ENCODE measurements at places on chromosomes 2 and 18. TPM values are rescaled to one million over a fixed set of nuclear protein-coding genes. Genes with fewer than 3 reads are reported as not detected.

DNA sequence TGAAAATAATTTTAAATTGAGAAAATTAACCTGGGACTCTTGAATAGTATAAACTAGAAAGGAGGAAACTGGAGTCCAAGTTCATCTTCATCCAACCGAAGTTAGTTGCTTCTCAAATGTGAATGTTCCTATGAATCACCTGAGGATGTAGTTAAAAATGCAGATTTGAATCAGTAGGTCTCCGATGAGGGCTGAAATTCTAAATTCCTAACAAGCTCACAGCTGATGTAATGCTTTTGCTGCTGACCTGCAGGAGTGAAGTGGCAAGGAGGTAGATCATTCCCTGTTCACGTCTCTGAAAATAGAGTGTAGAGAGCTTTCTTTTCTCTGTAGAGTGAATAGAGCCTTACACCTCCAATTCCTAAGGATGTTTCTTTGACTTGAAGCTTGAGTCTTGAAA lies 685.5 kb downstream of the CPS1 start:
- no peak for DNase-seq

DNA sequence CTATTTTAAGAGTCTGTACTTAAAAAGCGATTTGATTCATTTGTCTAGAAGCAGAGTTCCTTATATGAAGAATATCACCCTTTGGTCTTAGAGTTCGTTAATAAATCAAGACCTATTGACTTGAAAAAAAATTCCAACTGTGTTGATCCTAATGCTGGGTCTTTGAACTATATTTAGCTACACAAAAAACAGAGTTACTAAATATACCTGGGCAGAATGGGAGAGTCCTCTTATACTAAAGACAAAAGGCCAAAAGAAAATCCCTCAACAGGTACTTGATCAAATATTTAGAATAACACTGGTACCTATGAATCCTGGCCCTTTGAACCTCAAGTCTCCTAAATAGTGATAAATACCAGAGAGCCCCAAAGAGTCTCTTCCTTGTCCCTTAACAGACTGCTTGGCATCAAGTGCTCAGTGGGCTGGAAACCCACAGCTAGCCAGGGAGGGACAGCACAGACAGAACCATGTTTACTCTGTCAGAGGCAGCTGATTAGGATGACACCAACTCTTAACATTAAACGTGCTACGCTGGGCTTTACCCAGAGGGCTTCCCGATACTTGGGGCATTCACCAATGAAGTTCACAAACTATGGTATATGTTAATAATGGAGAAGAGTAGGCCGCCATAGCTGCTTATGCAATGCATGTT lies 95.1 kb downstream of the FIGN start:
- no peak for DNase-seq

DNA sequence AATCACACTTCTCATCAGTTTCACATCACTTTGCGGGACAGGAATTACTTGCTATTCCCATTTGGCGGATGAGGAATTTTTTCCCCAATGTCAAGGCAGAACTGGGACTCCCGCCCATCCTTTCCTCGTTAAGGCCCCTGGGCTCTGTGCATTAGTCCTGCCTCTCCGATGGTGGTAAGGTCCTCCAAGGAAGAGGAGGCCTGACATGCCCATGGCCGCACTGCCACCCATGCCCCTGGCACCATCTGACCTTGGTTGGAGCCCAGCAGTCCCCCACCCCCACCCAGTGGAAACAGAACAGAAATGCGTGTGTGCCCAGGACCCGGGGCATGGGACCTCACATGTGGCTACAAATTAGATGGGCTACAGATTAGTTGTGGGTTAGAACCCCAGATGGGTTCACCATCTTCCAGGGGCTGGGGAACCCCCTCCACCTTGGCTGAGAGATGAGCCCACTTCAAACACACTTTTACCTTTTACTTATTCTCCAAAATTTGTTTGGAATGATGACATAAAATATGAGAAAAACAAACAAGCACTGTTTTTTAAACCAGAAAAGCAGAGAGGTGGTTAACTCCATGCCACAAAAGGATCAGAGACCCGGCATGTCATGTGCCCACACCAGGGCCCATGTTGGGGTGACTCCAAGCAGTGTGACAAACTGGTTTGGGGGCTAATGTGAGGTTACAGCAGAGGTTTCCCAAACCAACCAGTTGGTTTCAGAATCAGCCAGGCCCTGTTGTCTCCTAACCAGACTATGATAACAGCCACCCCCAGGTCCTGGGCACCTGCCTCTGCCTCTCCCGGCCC lies 11.0 kb upstream of the DUSP2 start:
- DNase-seq: no peak

DNA sequence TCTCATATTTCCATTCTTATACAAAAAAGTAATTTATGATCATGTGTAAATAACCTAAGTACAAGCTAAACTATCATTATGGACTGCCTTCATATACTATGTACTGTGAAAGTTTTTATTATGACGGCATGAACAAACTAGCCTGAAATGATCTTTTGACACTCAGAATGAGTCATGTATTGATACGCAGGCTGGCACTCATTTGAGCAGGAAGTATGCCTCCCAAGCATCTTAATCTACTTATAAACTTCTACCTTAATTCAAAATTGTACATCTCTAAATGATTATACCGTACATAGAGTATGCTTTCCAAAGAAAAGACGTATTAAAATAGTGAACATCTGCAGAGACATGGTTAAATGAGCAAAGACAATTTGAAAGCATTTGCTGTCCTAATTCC lies 207.1 kb upstream of the SPOPL start:
- no peak for DNase-seq

GRCh38 chr2:224217962-224218347 lies 178.9 kb upstream of the SERPINE2 start:
- DNase-seq: peak; percentile 28

DNA sequence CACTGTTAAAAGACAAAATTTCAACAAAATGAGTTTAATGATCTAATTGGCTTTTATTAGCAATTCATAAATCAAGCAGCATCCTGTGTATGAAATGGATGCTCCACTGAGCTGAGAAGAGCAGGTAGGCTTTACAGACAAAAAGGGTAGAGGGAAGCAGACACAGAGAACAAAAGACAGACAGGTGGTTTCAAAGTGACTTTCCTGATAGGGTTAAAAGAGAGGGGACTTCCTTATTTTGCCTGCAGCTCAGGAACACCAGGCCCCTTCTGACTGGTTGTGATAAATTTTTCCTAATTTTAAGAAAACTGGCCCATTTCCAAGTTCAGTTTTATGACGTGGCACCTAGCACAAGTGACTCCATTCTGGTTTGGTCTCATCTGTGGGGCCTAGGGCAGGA lies 11.9 kb downstream of the TEX51 start:
- DNase-seq: no peak

GRCh38 chr2:69828938-69829255 lies 563 bp upstream of the GMCL1 start:
- DNase-seq: no peak

DNA sequence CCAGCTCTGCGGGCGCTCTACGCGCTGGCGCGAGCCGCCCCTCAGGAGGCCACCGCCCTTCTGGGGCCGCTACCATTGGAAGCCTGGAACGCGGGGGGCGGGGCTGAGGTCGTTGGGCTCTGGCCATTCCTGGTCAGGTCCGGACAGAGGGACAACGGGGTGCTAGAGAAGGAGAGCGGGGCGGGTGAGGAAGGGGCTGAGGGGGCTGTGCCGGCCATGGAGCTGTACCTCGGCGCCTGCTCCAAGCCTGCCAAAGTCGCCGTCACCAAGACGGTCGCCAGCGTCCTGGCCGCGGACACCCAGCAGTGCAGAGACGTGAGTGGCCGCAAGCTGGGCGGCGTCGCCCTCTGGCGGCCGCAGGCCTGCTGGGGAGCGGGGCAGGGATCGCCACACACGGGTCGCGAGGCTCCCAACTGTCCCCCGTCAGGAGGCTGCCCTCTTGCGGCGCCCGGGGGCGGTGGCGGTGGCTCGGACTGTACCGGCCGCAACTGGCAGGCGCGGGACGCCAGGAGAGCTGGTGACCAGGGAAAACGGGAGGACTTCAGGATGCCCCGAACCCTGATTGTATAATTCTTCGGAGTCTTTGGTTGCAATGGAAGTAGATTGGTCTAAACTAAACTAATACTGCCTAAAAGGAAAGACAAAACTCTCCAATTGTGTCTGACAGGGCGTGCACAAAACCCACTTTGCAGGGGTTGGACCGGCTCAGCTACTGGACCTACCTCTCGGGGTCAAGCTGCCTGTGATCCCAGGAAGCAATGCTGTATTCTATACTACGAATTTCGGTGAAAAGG lies at the start of gene FSIP2:
Gene FSIP2 (plus strand): TSS at position 126 of the 794 bp plus-strand sequence. CDS start 91 bp downstream, at position 217.
- peak; percentile 94 for DNase-seq

Gene ERICH2
- 3.1 TPM for polyA plus RNA-seq

Gene LOXL3
- polyA plus RNA-seq: 11.0 TPM

Gene FLACC1
- polyA plus RNA-seq: 0.34 TPM

Gene ESCO1
- polyA plus RNA-seq: 10.9 TPM

Gene ERMN
- 0.64 TPM for polyA plus RNA-seq

Gene MRO
- polyA plus RNA-seq: 1.2 TPM

Gene DES
- 60.9 TPM for polyA plus RNA-seq

Gene UGT1A10
- not detected for polyA plus RNA-seq

Gene TTN
- 6.1 TPM for polyA plus RNA-seq

Gene CCL20
- polyA plus RNA-seq: 112 TPM
